ENCODE measurements at places on chromosomes 1 and 21.

DNA sequence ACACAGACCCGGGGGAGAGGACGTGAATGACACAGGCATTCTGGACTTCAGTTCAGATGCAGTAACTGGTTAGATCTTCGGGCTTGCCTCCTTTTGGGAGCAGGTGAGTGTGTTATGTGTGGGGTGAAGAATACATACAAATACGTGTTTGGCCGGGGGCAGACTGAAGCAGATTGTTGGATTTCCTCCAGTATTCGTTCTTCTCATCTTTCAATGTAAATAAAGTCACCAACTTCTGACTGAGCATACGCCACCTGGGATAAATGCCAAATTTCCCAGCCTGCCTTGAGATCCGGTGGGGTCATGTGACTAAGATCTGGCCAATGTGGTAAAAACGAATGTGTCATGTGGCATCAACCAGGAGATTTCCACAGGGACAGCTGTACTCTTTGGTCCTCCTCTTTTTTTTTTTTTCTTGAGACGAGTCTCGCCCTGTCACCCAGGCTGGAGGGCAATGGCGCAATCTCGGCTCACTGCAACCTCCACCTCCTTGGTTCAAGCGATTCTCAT lies 189.8 kb downstream of the RGS7 start:
- DNase-seq: no peak

DNA sequence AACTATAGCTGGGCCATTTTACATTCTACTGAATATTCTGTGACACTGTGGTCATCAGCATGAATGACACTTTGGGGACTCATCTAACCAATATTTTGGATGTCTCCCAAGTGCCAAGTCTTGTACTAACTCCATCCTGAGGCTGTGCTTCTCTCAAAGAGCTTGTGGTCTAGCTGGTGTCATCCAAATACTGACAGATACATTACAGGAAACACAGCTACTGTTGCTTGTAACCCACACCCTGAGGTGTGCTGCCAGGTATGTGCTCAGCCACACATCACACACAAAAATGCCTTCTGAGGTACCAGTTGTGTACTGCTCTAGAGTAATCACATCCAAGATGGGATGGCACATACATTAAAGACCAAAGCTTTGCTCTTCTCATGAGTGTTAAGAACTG lies 81.6 kb downstream of the ST6GALNAC5 start:
- no peak for DNase-seq

- no peak for DNase-seq
These were observed 3.5 kb downstream of the ERRFI1 start for GRCh38 chr1:8022395-8023286.

DNA sequence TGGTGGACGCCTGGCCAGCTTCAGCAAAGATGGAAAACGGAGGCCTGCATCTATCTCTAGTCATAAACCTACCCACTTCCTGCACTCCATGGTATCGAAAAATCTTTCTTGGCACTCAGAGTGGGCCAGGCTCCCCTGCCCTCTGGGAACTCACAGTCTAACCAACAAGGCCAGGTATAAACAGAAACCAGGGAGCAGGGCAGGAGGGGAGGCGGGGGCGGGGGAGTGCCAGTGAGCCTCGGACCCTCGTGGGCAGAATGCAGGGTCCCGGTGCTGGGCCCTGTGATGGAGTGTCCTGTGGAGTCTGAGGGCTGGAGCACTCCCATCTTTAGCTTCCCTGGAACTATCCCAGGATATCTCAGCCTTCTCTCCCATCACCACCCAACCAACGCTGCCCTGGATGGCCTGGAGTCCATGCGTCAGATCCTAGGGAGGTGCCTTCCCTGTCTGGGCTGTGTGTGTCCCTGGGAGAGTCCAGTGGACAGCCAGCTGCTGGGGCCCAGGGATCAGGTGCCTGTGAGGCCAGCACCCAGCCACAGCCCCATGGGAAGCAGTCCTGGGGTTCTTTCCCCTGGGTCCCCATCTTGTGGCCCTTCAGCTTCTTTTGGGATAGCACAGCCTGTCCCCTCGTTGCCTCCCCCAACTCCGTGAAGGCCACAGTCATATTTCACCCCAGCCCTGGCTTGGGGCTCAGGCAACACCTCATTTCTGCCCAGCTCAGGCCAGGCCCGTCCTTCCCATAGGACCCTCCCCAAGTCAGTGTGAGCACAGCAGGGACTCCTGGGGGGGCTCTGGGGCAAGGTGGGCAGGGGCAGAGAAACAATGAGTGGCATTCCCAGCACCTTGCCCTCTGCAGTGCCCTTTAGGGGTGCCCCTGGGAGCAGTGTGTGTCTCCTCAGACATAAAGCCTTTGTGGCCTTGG lies 1.1 kb upstream of the EPS8L3 start:
- no peak for DNase-seq

DNA sequence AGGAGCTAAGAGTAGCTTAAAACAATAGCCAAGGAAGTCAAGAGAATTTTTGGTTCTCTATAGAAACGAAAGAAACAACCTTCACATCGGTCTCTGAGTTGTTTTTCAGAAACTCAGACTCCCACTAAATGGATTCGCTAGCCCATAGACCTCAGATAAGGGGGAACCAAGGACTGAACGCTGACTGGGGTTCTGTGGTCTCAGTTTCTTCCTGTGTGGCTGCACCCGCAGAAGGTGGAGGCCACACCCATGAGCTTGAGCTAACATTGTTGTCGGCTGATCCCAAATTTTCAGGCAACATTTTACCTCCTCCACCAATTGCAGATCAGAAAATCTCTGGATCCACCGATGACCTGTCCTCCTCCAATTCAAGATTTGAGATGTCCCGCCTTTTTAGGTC lies 456.1 kb downstream of the AJAP1 start:
- DNase-seq: no peak

GRCh38 chr1:9849691-9850441 lies 26.1 kb upstream of the CLSTN1 start:
- DNase-seq: no peak

GRCh38 chr1:11337580-11338073 lies 64.6 kb downstream of the UBIAD1 start:
- DNase-seq: peak; percentile 35

DNA sequence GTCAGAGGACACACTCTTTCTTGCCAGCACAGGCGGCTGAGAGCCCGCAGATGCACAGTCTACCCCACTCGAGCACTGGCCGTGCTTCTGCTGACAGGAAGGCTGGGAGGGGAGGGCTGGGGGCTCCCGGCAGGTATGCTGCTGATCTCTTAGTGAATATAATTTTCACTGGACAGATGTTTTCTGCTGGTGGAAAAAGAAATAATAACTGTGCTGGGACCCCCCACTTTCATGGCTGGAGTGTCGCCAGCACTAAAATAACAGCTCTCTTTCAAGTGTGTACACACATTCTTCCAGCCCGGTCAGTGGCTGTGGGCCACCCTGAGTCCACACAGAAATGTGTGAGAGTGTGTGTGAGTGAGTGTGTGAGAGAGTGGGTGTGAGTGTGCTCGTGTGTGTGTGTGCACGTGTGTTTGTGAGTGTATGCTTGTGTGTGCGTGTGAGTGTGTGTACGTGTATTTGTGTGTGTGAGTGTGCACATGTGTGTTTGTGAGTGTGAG lies 167.7 kb upstream of the USP24 start:
- no peak for DNase-seq

GRCh38 chr1:168097921-168098528 lies 38.7 kb downstream of the GPR161 start:
- DNase-seq: no peak

DNA sequence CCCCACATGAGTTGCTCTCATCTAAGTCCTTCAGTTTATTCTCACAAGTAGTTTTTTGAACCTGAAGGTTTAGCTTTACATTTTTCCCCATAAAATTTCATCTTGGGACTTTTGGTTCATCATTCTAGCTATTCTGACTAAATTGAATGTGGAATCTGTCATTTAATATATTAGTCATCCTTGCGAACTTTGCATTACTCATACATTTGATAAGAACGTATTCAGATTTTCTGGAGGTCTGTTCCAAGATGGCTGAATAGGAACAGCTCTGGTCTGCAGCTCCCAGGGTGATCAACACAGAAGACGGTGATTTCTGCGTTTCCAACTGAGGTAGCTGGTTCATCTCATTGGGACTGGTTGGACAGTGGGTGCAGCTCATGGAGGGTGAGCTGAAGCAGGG lies 59.8 kb upstream of the CSF1 start:
- no peak for DNase-seq

DNA sequence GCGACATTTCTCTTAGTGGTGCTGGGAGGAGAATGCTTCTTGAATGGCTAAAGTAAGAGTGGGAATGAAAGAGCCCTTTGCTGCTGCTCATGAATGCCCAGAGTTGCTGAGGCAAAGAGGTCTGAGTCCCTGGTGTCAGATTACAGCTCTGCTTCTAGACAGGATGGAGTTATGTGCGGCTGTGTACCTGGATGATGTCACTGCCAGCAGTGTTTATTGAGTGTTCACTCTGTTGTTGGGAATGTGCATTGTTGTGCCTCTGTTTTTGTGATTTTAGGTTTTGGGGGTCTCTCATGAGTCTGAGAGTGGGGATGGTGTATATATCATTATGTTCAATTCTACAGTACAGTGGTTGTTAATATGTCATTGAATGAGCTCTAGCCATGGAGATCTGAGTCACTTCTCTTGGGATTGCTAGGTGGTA lies 2.7 kb downstream of the CDC14A start:
- DNase-seq: no peak

DNA sequence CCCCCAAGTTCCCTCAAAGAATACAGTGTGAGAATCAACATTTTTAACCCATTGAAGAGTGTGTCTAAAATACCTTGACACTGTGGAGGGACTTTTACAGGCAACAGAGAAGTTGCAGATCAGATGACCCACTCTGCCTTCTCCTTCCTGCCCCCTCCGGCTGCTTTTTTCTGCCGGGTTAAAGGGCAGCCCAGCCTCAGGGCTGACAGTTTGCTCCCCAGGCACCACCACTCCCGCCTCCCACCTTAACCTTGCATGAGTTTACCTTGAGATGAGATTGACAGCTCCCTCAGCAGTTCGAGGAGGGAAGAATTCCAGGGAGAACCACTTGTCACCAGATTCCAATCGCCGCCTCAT lies 3.2 kb downstream of the MTHFR start:
- no peak for DNase-seq

DNA sequence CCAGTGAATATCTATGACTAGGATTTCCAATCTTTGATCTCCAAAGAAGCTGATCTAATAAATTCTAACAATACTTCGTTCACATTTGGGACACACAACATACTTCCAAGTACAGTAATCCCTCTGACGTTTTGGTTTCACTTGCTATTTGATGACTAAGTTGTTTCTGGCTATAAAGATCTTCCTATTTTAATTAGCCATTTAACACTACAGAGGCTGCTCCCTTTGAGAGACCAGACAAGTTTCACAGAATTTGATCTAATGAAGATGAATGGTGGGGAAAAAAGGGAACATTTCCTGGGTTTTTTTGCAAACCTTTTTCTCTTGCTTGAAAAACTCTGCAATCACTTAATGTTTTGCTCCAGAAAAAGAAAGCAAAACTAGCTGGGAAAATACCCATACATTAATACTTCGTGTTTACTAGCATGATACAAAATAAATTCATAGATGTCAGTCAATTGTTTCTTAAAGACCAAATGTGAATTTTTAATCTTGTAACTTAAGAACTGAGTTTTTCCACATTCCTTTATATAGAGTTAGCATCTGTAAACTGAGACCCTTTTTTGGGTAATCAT lies 28.0 kb upstream of the GLIS1 start:
- no peak for DNase-seq

GRCh38 chr1:9233241-9233941 lies 1.2 kb upstream of the H6PD start:
- DNase-seq: peak; percentile 39

All from posterior cingulate gyrus (tissue), 11 donors.